DMS79 treated with DMSO at 0.1 percent for 48 hours (cell line): ENCODE measurements at places on chromosomes 1 and 21.
A peak's percentile ranks its signal among the peaks of the same experiment; 100 is the strongest.

GRCh38 chr1:174942547-174943255, 57.0 kb upstream of the CACYBP start:
- DNase-seq = no peak

GRCh38 chr1:180170546-180171151, 16.0 kb downstream of the QSOX1 start:
- no peak for DNase-seq

GRCh38 chr1:153417136-153417888, 992 bp downstream of the S100A7A start:
- no peak for DNase-seq

- no peak for DNase-seq
These were observed 3.8 kb upstream of the HTR1D start for GRCh38 chr1:23221107-23221506.

- peak; percentile 23 for DNase-seq
These were observed at the start of gene DENND1B for GRCh38 chr1:197775282-197776262. Gene DENND1B (minus strand): TSS chr1:197775480. CDS start chr1:197775155, 325 bp downstream.

GRCh38 chr21:20877976-20878375, 120.2 kb upstream of the NCAM2 start:
- no peak for DNase-seq

DNA sequence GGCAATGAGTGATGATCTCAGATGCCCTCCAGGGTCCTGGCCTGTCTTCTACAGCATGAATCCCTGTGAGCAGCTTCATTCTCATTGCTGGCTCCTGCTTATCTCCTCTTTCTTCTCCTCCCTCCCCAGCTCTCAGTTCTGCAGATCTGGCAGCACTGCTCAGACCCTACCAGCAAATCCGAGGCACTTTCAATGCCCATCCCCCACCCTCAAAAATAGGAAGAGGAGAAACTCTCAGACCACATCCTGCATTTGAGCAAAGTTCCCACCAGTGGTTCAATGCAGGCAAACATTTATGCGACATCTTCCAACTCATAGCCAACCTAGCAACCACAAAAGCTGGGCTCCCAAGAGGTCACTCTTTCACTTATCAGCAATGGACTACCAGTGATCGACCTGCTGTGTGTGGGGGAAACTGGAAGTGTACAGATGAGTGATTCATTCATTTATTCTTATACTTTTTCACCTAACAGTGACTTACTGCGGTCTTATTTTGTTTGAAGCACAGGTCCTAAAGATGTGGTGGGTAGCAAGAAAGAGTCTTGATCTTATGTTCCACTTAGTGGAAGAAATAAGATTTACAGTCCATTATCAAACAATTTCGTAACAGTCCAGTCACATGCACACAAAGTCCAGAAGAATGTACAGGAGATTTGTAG, 5.8 kb upstream of the CHI3L2 start:
- no peak for DNase-seq

DNA sequence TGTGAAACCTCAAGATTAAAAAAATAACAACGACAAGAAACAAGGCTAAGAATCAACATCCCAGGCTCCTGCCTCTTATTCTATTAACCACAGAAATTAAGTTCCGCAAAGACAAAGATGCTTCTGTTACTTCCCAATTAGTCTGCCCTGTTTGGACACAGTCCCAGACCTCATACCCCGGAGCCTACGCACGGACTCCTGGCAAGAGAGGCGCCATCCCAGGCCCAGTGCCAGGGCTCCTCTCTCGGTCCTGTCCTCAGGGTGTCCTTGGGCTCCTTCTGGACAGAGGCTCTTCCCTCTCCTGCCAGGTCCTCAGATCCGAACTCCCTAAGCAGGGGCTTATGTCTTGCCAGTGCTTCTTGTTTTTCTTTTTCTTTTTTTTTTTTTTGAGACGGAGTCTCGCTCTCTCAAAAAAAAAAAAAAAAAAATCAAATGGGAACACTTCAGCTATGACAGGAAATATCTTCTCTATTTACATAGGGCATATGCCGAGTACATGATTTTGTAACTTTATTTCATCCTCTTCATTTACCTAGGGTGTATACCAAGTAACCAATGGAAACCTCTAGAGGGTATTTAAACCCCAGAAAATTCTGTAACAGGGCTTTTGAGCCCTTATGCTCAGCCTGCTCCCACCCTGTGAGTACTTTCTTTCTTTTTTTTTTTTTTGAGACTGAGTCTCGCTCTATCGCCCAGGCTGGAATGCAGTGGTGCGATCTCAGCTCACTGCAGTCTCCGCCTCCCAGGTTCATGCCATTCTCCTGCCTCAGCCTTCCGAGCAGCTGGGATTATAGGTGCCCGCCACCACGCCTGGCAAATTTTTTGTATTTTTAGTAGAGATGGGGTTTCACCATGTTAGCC, 11.7 kb upstream of the ENO1 start:
- DNase-seq = peak; percentile 74

DNA sequence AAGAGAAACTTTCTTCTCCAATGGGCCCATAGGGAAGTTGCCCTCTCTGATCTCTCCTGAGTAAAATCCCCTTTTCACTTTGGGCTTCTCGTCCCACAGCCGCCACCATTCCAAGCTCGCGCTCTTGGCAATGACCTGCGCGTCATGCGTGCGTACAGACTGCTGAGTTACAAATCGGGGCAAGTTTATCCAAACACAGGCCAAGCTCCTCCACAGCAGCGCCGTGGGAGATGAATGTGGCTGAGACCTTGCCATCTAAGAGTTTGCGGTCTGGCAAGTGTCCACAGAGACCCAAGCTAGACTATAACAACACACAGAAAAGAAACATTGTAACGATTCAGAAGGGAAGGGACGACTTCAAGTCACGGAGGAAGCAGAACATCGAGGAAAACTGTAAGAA, 116.3 kb upstream of the SOD1 start:
- DNase-seq = no peak

GRCh38 chr1:196774603-196775002, at the start of gene CFHR3:
Gene CFHR3 (plus strand): TSS chr1:196774840. CDS start chr1:196774887, 47 bp downstream.
- no peak for DNase-seq
